ENCODE measurements at places on chromosomes 4 and X. TPM values are rescaled to one million over a fixed set of nuclear protein-coding genes. Genes with fewer than 3 reads are reported as not detected.

Gene FGD1
- total RNA-seq, result 28.8 TPM

- no peak for DNase-seq
- no peak overlapping the region for H3K4me3 ChIP-seq
- no peaks in the 10 kb centered on the region for H3K27me3 ChIP-seq
- H3K27ac ChIP-seq, result no peak overlapping the region
Observed at GRCh38 chr4:180589575-180589974, 1653.6 kb upstream of the TENM3 start.

Gene DRD5
- total RNA-seq, result not detected

- no peaks in the 10 kb centered on the region for H3K36me3 ChIP-seq
- no peak overlapping the region for H3K27ac ChIP-seq
- no peaks in the 10 kb centered on the region for H3K4me1 ChIP-seq
- no peak for DNase-seq
- H3K4me3 ChIP-seq, result no peak overlapping the region
Observed at GRCh38 chr4:108852691-108853090, 89.8 kb upstream of the ETNPPL start.

- H3K27me3 ChIP-seq, result peaks cover 15% of the 10 kb centered on the region
- H3K4me3 ChIP-seq, result no peak overlapping the region
- H3K27ac ChIP-seq, result no peak overlapping the region
- H3K36me3 ChIP-seq, result no peaks in the 10 kb centered on the region
Observed at GRCh38 chr4:133143775-133144430, 5.2 kb upstream of the PCDH10 start.

Data from cardiac muscle cell (in vitro differentiated cells and primary cell).